ENCODE measurements at places on chromosomes 2 and 18.

GRCh38 chr2:170022692-170023091 is 155.3 kb upstream of the MYO3B start:
- DNase-seq = no peak

DNA sequence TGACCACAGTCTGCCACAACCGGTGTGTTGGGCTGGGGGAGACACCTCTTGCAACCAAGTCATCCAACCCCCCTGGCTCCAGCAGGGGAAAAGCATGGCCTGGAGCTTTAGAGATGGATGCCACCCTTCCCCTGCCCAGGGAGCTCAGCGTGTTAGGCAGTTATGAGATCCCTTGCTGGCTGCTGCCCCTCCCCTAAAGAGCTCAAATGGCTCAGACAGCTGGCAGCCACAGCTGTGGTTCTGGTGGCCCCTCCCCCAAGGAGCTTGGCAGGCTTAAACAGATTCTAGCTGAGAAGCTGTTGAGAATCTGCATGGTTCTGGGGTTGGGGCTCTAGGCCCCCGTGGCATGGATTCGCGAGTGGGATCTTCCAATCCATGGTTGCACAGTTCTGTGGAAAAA is 64.7 kb downstream of the TEX51 start:
- no peak for DNase-seq

DNA sequence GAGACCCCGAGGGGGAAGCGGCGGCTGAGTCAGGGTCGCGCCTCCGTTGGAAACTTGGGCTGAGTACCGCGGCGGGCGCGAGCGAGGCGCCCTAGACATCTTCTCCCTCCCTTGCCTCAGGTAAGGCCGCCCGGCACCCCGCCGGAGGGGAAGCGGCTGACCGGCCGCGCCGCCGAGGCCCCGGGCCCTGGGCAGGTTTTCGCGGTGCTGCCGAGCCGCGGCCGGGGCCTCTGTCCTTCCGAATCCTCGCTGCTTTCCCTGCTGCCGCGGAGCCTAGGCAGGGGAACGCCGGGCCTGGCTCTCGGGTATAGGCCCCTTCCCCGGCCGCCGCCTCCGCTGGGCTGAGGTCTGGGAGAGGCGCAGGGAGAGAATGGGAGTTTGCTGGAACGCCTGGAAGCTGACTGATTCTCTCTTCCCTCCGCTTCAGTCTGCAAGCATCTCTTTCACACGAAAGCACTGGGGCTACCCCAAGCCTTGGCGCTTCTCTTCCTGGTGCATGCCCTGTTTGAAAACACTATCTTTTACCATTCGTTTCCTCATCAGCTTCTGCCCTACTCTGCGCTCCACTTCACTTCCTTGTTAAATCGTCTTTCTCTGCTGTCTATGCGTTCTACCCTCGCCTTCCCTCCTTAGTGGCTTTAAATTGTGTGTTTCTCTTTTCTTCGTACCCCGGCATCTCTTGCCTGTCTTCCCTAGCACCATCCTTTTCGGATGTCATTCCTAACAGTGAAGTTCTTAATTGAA is 652 bp downstream of the PPM1B start:
- DNase-seq = peak; percentile 3

GRCh38 chr18:21454725-21455124 is 145.8 kb downstream of the ESCO1 start:
- DNase-seq = no peak

DNA sequence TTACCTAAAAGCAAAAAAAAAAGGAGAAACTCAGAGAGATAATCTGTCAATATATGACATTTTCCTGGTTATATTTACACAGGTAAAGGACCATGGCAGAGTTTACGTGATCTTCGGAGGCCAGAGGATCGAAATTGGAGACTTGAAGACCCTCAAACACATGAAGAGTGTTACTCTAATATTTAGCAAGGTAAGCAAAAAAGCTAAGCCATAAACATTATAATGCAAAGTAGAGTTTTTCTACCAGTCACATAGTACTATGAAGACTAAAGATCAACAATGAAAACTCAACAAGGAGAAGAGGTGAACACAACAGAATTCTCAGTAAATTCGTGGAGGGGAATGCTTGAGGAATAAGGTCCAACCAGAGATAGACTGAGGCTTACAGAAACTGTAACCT is 78.5 kb downstream of the L3MBTL4 start:
- DNase-seq = no peak

GRCh38 chr2:196747400-196747799 is 52.1 kb downstream of the GTF3C3 start:
- no peak for DNase-seq

DNA sequence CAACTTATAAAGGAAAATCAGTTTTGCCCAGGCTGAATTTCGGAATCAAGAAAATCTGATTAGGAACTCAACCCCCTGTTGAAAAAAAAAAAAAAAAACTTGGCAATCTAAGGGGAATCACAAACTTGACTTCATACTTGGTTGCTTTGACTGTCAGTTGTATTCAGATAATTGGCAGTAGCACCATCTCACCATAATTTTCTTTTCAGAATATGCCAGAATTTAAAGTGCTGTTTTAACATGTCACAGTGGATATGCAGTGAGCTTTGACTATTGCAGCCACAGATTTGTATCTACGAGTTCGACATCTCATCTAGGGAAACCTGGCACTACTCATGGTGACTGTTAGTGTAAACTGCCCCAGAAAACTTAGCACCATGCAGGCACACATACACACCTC is 761.4 kb upstream of the KLHL29 start:
- no peak for DNase-seq

- DNase-seq = peak; percentile 82
Measured at GRCh38 chr2:173963817-173964564, 1.2 kb downstream of the SP3 start.

GRCh38 chr2:9112079-9112721 is 94.4 kb upstream of the ASAP2 start:
- DNase-seq = no peak

GRCh38 chr2:24238158-24238557 is 63.3 kb downstream of the FAM228A start:
- no peak for DNase-seq

GRCh38 chr2:217609952-217610351 is 392.8 kb downstream of the TNS1 start:
- no peak for DNase-seq

DNA sequence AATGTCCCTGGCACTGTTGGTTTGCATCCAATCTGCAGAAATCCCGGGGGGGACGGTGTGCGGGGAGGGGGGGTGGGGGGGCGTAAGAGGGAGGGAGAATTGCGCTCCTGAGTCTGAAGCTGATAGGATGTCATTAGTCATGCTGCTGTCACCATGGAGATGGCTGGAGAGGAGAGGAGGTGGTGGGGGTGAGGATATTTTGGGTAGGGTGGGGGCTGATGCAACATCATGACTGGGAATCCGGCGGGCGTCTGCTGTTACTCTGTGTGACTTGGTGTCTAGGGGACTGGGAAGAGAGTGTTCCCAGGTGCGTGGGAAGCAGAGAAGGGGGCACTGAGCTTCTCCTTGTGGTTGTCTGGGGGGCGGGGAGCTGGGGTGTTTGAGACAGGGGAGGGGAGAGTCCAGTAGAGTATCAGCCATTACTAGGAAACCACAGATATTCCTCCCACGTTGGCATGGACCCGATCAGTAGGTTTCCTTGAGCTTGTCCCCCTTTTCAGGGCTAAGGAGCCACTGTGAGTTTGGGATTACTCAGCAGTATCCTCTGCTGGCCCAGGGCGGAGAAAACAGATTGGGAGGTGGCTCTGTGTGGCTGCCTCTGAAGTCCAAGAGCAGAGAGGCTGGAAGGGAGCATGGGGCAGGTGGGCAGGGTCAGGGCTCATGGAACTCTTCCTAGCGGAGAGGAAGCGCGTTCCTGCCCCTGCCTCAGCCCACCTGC is 18.9 kb downstream of the TET3 start:
- DNase-seq = no peak

GRCh38 chr2:202377207-202377761 is 1.2 kb downstream of the BMPR2 start:
- DNase-seq = no peak

DNA sequence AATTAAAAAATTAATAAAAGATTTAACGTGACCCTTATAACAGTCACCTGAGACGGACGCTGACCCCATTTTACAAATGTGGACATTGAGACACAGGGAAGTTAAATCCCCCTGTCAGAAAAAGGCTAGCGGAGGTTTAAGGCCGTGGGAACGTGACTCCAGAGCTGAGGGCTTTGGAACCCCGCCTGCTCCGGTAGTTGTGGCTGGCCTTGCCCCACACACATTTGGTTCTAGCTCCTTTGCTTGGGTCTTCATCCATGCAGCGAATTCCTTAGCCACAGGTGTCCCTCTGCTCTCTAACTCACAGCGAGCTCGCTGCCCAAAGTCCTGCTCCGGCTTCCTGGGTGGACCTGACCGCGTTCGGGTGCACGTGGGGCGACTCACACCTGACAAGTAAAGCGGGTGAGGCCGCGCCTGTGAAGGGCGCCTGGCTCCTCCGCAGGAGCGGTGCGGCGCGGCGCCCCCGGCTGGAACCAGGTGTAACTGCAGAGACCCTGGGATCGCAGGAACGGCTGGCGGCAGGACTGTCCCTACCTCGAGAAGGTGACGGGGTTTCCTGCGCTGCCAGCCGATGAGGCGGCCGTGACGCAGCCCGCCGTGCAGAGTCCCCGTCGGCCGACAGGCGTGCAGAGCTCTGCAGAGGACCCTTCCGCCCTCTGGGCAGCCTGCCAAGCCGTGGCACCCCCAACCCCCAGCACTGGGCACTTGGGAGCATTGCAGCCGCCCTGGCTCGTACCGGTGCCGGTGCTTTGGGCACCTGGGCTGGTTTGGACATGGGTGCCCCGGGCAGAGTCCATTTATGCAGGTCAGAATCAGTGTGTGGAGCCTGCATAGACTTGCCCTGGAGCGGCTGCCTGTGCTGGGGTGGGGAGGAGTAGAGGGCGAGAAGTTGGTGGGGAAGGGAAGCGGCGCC is 2.4 kb upstream of the PROC start:
- peak; percentile 54 for DNase-seq

GRCh38 chr2:175855236-175855635 is 146.8 kb downstream of the LNPK start:
- DNase-seq = no peak

DNA sequence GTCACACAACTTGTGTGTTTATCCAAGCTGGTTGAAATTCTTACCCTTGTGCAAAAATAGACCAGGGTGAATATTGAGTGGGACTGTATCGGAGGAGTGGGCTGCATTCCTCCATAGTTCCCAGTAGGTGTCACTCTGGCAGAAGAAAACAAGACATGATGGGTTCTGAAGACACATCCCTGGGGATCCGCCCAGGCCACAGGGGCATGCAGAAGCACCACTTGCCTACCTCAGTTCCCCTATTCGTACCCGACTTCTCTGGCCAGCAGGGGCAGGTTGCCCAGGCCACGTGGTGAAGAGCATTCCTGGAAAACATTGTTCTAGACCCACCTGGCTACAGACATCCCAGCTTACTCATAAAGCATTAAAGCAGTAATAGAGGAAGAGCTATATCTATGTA is 168.2 kb downstream of the FAM210A start:
- no peak for DNase-seq

DNA sequence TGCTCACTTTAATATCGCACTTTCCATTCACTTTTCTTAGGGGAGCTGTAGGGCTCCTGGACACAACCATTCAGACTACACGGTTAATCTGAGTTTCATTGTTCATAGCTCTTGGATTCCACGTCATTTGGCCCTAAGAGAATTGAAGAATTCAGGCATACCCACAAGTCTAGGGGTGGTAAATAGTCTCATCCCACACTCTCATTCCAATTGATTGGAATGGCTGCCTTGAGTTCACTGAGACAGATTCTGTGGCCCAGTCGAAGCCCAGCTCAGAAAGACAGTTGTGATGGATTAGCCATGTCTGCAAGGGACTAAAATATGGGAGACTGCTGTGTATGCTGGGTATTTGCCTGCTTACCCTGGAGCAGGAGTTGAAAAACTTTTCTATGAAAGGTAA is 124.6 kb downstream of the TFCP2L1 start:
- no peak for DNase-seq

GRCh38 chr18:75483662-75484061 is 56.2 kb upstream of the SMIM21 start:
- no peak for DNase-seq

DNA sequence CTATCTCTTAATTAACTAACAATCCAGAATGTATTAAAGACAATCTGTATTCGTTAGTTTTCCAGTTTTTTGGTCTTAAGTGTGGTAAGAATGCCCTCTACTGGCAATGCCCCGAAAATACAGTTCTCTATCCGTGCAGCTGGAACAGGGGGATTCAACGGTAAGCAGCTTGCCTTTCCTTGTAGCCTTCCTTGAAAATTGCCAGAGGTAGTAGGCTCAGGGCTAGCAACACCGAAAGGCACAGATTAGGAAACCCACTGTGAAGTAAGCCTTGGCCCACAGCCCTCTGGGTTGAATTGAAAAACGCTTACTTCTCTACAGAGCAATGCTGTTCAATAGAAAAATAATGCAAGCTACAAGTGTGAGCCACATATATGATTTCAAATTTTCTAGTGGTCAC is 17.1 kb upstream of the VPS4B start:
- no peak for DNase-seq

DNA sequence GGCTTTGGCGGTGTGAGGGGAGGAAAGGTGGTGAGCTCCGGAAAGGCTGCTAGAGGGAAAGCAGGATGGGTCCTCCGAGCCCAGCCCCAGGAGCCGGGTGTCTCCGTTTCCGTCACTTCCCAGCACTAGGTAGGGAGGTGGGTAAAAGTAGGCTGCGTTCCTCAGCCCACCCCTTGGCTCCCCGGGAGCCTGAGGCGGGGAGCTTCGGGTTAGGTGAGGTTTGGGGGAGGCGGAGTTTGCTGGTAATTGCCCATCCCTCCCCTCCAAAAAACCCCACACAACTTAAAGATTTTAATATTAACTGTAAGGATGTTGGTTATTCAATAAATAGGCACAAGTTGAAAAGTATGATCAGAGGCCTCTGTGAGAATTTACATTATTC is 552 bp upstream of the ATF2 start:
- DNase-seq = no peak

DNA sequence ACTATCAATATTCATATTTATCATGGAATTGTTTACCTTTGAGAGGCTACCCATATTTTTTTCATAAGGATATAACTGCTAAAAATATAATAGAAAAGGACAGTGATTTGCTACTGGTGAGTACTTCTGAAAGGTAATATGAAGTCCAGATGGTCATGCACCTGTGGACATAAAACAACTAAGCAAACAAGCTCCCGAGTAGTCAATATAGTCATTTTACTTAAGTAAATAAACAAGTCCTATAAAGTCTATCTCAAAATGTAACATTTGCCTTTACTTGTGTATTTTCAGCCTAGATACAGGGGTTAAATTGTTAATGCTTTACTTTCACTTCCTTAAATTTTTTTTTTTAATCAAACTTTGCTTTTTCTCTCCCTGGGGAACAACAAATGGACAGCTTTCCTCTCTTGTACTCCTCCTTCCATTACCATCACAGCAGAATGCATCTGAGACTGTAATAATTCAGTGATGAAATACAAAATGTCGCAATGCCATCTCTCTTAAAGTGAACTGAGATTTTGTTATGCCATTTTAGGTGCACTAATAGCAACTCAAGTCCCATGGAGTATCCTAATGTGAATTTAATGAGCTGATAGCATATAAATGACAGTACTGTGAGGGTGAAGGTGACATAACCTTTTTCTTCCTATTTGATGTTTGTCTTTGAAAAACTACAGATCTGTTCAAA is 1325.4 kb upstream of the ZEB2 start:
- DNase-seq = no peak

Measured in stimulated activated CD8-positive, alpha-beta memory T cell treated with anti-CD3 and anti-CD28 coated beads, Interleukin-7, amount 100 ng/mL, for 1 hour (primary cell).